Vein endothelial cell (primary cell): ENCODE measurements at places on chromosomes 16 and 17. TPM values are rescaled to one million over a fixed set of nuclear protein-coding genes. Genes with fewer than 3 reads are reported as not detected.

UTS2R gene
- not detected in 2 replicates for total RNA-seq

NDUFB10 gene
- total RNA-seq = 118 and 137 TPM in 2 replicates

PABPN1L gene
- total RNA-seq = not detected in 2 replicates

C16orf46 gene
- 0.10 TPM in 1 of 2 replicates, not detected in the other for total RNA-seq

ADORA2B gene
- total RNA-seq = 5.5 and 7.5 TPM in 2 replicates

KRT25 gene
- total RNA-seq = not detected in 2 replicates

KCNJ16 gene
- total RNA-seq = under 0.01 and 0.57 TPM in 2 replicates

GPR179 gene
- not detected in 2 replicates for total RNA-seq

EVPL gene
- not detected in 2 replicates for total RNA-seq

TMEM238L gene
- not detected in 2 replicates for total RNA-seq

ABCA3 gene
- 33.9 and 35.9 TPM in 2 replicates for total RNA-seq

PLA2G10 gene
- not detected in 2 replicates for total RNA-seq

KATNIP gene
- total RNA-seq = 24.5 and 27.8 TPM in 2 replicates

CDH16 gene
- total RNA-seq = not detected in 2 replicates

CCL4L2 gene
- total RNA-seq = not detected in 2 replicates

CA7 gene
- total RNA-seq = not detected in 2 replicates

PRSS36 gene
- total RNA-seq = 0.10 and 0.65 TPM in 2 replicates

ALOX15 gene
- total RNA-seq = not detected in 2 replicates

RNF157 gene
- 0.29 and 0.65 TPM in 2 replicates for total RNA-seq

RHBDL3 gene
- not detected in 2 replicates for total RNA-seq

CYB561 gene
- total RNA-seq = 21.9 and 28.8 TPM in 2 replicates
